IMR-90 (cell line): ENCODE measurements at places on chromosomes 7 and 10.
A peak's percentile ranks its signal among the peaks of the same experiment; 100 is the strongest.

DNA sequence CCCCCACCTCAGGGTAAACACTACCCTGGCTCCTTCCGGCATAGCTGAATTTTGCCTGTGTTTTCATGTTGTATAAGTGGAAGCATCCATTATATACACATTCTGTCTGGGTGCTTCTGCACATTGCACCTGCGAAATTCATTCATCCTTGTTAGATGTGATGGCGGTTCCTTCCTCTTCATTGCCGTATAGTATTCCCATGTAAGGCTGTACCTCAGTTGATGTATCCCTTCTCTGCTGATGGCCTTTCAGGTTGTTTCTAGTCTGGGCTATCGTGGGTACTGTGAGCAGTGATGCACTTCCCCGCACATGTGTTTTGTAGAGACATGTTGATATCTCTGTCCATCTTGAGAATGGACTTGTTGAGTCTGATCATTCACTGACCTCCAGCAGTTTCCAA lies 28.9 kb downstream of the ELFN1 start:
- DNase-seq: no peak

DNA sequence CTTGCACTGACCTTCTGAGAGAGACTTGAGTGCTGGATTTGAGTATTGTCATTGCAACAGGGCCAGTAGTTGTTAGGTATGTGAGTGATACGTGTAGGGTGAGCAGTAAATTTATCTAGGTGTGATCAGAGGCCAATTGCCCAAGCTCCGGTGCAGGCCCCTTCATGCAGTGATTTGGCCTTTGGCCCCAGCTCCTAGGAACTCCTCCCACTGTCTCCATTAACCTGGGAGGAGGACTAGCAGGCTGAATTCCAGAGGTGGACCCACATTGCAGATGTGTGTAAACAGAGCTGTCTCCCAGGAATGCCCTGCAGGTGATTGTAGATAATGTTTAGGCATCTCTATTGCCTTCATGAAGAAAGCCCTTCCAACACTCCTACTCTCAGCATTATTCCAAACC lies 19.5 kb downstream of the TCF7L2 start:
- no peak for DNase-seq

- peak; percentile 8 for DNase-seq
Observed at GRCh38 chr10:125768219-125768855, 7.3 kb downstream of the MMP21 start.

GRCh38 chr7:147418966-147419365 lies 1171.6 kb upstream of the C7orf33 start:
- peak; percentile 19 for DNase-seq

- DNase-seq: no peak
Observed at GRCh38 chr10:53650794-53651193, 878.2 kb upstream of the MBL2 start.

DNA sequence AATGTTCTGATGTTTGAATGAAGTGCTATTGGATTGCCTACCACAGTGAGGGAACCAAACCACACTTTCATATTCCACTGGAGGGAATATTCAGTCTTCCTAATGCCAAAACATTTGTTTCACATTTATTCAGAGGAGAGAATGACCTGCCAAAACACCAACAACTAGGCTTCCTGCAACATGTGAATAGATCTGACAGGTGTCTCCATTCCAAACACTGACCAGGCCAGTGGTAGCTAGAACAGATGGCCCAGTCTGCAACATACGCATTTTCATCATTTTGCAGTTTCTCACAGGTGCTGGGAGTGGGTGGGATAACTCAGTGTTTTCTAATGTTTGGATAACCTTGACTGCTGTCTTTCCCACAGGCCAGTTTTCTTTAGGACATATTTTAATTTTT lies 110.0 kb downstream of the RELN start:
- no peak for DNase-seq

- DNase-seq: no peak
Observed at GRCh38 chr10:57008189-57008588, 647.1 kb upstream of the ZWINT start.

DNA sequence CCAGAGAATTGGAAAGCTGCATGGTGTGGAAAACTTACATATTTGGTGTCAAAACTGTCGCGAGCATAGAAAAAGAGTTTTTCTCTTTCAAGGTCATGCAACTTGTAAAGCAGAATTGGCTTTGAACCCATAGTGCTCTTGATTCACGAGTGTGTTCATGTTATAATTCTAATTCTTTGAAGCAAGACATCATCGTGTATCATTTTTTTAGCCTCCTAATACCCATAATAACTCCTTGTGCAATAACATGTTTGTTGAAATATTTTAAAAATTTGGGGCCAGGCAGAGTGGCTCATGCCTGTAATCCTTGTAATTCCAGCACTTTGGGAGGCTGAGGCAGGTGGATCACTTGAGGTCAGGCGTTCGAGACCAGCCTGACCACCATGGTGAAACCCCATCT lies 4.2 kb downstream of the CCL24 start:
- no peak for DNase-seq

DNA sequence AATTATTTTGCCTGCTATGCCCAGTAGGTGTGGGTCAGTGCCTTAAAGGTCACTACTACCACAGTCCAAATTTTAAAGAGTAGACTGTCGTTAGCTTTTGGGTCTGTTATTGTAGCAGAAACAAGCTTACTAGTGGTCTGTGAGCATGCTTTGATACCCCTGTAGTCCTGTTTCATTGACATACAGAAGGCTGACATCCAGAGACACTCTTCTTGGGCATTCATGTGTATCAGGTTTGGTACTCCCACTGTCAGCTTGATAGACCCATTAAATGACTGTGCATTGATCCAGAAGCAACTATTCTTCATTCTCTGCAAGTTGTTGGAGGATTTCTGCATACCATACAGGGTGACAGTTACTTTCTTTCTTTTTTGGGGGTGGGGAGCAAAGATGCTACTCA lies 884.4 kb upstream of the CELF2 start:
- DNase-seq: no peak
